Caudate nucleus (tissue), 63 donors: ENCODE measurements at places on chromosomes 13 and 19.

GRCh38 chr13:93562676-93563075, 336.1 kb downstream of the GPC6 start:
- no peak for DNase-seq

DNA sequence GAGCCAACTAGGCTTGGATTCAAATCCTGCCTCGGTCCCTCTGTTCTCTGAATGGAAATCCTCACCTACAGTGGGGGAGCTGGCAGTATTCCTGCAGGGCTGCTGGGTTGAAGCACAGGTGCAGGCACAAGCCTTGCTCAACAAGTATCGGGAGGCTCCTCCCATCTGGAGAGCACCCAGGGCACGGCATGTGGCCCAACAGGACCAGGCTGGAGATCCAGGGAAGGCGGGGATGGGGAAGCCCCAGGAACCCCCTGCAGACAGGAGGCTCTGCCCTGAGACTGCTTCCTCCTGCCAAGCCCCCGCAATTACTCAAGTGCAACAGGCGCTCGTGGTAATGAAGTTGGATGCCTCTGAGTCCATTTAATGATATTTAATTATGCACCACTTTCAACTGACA, 128.0 kb upstream of the VSTM2B start:
- DNase-seq, result no peak

DNA sequence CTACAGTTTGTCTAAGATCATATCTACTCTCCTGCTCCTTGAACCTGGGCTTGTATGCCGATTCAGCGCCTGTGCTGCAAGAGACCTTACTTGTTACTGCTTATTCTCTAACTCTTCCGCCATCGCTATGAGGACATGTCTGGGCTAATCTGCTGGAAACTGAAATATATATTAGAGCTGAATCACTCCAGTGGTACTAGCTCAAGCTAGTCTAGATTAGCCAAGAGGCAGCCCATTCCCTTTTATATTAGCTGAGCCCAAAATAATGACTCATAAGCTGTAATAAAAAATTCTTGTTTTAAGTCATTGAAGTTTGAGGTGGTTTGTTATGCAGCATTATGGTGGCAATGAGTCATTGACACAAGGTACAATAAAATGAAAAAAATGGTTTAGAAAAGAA, 52.8 kb downstream of the SLC6A16 start:
- no peak for DNase-seq

- no peak for DNase-seq
Measured at GRCh38 chr13:98538876-98539275, 38.0 kb downstream of the STK24 start.

DNA sequence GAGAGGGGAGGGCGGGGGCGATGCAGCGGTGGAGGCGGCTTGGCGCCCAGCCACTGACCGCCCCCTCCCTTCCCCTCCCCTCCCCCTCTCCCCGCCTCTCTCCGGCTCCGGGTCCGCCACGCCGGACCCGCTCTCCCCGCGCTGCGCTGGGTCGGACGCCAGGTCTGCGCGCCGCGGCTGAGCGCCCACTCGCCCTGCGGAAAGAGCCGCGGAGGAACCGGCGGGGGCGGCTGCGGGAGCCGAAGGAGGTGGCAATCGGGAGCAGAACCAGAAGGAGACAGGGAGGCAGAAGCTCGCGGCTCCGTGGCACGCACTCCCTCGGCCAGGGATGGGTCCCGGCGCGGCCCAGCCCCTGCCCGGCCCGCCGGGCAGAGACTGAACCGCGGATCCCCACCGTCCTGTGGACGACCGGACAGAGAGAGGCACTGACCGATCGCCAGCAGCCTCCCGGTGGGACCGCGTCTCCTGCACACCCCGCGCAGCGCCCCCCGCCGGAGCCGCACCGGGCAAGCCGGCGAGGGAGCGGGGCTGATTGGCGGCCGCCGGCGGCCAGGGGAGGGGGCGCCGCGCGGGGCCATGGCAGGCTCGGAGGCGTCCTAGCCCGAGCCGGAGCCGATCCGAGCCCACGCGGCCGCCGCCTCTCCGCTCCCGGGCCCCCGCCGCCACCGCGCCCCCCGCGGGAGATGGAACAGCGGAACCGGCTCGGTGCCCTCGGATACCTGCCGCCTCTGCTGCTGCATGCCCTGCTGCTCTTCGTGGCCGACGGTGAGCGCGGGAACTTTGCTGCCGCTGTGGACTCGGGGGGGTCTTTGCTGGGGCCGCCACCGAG, at the start of gene VSTM2B:
Gene VSTM2B (plus strand): TSS at position 94 of the 829 bp plus-strand sequence. CDS start 590 bp downstream, at position 684.
- peak; percentile 40 for DNase-seq

GRCh38 chr13:46507981-46508380, 45.0 kb upstream of the LRCH1 start:
- no peak for DNase-seq

DNA sequence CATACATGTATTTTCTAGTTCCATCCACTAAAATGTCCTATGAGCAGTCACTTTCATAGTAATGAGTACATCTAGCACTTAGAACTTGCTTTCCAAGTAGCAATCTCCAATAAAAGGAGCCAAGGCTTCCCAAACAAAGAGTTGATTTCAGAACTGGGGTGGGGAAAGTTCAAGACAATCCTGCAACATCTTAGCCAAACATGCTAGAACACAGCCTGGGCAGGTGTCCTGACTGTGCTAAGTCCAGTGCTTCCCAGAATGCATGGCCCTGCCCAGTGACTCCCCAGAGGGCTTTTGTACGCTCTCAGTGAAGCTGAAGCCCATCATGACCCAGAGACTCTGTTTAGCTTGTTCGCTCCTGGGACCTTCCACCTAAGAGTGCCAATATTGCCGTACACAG, 106.7 kb upstream of the UBAC2 start:
- DNase-seq, result no peak
